ENCODE measurements at places on chromosomes 1 and 21. TPM values are rescaled to one million over a fixed set of nuclear protein-coding genes. Genes with fewer than 3 reads are reported as not detected.

ZNF648 gene
- 2.4 TPM for total RNA-seq

RHD gene
- not detected for total RNA-seq

TSSK3 gene
- total RNA-seq = 3.4 TPM

DNA sequence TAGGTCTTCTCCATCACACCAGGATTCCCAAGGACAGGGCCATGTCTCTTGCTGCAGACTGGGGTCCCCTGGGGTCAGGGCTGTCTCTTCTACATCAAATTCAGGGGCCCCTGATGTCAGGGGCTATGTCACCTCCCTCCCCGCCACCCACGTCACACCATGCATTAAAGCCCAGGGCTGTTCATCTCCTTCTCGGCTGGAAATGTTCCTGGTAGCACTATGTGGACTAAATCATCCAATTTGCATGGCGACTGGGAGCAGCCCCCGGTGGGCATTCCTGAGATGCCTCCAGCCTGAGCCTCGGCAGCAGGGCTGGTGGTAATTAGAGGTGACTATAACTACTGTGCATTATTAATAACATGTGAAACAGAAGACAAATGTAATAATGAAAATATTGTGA, 151.7 kb upstream of the HMGB4 start:
- no peak overlapping the region for H3K27ac ChIP-seq
- H3K27me3 ChIP-seq = no peaks in the 10 kb centered on the region
- no peaks in the 10 kb centered on the region for H3K36me3 ChIP-seq
- no peak overlapping the region for H3K4me3 ChIP-seq

DNA sequence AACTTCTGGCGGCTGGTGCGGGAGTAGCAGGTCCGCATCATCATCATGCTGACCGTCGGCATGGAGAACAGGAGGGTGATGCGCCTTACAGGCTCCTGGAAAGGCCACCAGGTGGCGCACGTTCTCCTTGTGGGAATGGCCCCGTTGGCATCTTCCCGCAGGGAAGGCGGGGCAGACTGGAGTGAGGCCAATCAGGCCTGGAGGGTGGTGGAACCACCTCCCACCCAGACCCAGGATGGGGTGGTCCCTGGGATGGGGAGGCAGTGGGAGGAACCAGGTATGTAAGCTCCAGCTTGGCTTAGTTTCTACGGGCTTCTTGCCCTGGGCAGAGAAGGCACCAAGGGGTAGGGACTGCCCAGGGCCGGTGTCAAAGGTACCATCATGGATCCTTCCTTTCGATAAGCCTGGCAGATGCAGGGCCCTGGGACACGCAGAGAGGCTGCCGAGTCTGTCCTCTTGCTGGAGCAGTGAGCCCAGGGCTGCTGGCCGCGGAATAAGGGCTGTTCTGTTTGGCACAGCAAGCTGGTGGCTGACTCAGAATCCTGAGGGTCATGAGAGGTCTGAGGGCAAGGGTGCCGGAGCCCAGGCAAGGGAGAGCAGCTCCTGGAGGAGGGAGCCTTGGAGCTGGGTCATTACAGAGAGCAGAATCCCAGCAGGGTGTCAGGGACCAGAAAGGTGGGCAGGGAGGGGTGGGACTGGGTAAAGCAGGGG, 8.7 kb upstream of the LGR6 start:
- H3K4me3 ChIP-seq = no peak overlapping the region
- H3K36me3 ChIP-seq = no peaks in the 10 kb centered on the region
- no peaks in the 10 kb centered on the region for H3K4me1 ChIP-seq
- no peak overlapping the region for H3K27ac ChIP-seq
- H3K27me3 ChIP-seq = no peaks in the 10 kb centered on the region
- peak; percentile 80 for DNase-seq

DNA sequence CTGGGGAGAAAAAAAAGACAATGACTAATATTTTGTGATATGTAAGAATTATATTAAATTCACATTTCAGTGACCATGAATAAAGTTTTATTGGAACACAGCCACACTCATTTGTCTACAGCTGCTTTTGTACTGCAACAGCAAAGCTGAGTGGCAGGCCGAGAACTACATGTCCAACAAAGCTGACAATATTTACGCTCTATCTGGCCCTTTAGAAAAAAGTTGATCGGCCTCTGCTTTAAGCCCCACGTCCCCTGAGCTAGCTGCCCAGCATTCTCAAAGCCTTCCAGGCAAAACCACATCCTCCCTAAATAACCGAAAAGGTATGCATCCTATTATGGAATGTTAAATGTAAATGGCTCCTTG, 8.6 kb downstream of the SLC2A1 start:
- no peaks in the 10 kb centered on the region for H3K27me3 ChIP-seq
- H3K4me1 ChIP-seq = no peaks in the 10 kb centered on the region
- no peak for DNase-seq
- no peaks in the 10 kb centered on the region for H3K36me3 ChIP-seq

All from ovary (tissue), 10 donors.